Bronchus fibroblast of lung (primary cell): ENCODE measurements at places on chromosomes 5 and 9. TPM values are rescaled to one million over a fixed set of nuclear protein-coding genes. Genes with fewer than 3 reads are reported as not detected.

HBEGF gene
- 2.4 and 3.5 TPM in 2 replicates for total RNA-seq

PRDM9 gene
- not detected in 2 replicates for total RNA-seq

AGXT2 gene
- total RNA-seq = not detected in 2 replicates

FAM219A gene
- 10.4 and 11.6 TPM in 2 replicates for total RNA-seq

KCNV2 gene
- not detected in 2 replicates for total RNA-seq

IFNA13 gene
- total RNA-seq = not detected in 2 replicates
